ENCODE measurements at places on chromosomes 3 and 15.

DNA sequence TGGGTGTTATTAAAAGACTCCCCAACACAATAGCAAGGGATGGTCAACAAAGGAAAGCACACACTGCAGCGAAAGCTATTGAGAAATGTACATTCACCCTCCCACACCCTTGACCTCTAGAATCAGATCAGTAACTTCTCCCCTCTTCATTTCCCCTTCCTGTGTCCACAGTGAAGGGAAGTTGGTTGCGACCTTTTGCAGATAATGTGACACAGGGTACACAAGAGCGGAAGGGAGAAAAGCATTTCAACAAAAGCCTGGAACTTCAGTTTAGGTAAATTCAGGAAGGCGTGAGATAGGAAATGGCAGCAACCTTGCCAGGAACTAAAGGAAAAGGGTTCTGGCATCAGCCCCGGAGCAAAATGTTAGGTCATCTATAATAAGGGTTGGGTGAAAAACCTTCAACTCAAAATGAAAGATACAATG, 899.8 kb downstream of the MCTP2 start:
- DNase-seq: no peak

- no peak for DNase-seq
Measured at GRCh38 chr3:104458657-104459056, 908.1 kb upstream of the ALCAM start.

GRCh38 chr3:106816838-106817237, 560.4 kb upstream of the CCDC54 start:
- DNase-seq: no peak

DNA sequence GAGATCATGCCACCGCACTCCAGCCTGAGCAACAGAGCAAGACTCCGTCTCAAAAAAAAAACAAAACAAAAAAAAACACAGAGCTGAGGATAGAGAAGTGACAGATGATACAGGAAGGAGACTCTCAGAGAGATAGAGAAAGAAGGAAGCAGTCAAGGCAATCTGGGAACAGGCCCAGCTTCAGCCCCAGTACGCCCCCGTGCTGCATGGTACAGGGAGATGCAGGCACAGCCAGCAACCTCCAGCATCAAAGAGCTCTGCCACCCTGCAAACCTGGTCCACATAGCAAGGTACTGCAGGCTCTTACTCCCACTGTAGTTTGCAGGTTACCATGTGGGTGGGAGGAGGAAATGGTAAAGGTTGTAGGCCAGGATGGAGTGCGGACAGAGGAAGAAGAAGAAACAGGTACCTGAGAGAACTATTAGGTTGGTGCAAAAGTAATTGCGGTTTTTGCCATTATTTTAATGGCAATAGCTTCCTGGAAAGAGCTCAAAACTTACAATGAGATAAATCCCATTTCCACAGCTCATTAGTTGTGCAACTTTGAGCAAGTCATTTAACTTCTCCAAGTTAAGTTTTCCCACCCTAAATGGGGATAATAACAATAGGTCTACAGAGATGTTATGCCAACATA, 253.0 kb downstream of the ARRDC4 start:
- no peak for DNase-seq

- no peak for DNase-seq
Measured at GRCh38 chr15:26910715-26911114, 43.9 kb downstream of the GABRA5 start.
